ENCODE measurements at places on chromosomes 5 and 9.

- no peak for DNase-seq
Measured at GRCh38 chr9:76200745-76201144, 193.5 kb downstream of the RFK start.

GRCh38 chr5:61370506-61370905, 38.4 kb downstream of the ZSWIM6 start:
- DNase-seq, result no peak

GRCh38 chr9:16461851-16462250, 408.6 kb downstream of the BNC2 start:
- DNase-seq, result no peak

DNA sequence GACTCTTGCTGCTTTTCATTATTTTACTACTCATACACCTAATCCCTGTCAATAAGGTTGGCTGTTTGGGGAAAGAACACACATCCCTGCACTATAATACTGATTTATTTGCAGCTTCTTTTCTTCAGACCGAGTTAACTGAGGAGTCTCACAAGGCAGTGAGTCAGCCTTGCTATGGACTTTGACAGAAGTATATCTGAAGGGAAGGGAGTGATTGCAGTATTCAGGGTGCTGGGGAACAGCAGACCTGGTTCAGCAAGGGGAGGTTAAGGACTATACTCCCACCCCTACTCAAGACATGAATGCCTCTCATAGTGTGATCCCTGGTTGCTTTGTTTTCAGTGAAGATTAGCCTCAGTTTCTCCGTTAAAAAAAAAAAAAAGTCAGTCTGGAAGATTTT, 99.8 kb downstream of the TLE4 start:
- DNase-seq, result no peak

- no peak for DNase-seq
Measured at GRCh38 chr9:19988281-19988680, 199.4 kb upstream of the SLC24A2 start.

GRCh38 chr9:91166796-91167366, 194.8 kb downstream of the AUH start:
- DNase-seq, result no peak

DNA sequence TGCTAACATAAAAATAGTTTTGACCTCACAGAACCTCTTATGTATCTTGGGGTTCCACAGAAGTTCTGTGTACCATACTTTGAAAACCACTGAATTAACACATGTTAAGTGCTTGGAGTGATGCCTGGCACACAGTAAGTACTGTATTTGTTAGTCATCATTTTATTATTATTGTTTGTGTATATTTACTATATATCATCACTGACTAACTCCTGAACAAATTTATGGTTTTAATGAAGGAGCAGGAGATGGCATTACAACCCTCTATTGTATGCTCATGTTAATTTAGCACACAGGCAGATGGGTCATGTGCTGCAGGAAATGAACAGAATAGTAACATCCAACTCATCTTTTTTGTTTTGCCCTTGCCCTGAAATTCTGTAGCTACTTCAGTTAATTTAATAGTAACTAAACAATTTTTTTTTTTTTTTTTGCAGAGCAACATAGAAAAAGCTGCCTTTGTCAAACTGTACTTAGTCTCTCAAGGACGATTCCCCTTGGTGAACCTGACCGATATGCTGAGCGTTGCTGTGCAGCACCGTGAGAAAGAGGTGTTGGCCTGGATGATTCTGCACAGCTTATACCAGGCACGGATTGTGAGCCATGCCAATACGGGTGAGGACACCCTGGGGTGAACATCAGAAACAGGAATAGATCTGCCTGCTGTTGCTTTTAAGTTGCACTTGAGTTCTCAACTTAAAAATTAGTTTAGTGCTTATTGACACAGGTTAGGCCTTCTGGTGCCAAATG, 45.4 kb downstream of the HACD4 start:
- DNase-seq, result no peak

GRCh38 chr9:118609355-118610044, 759.7 kb downstream of the BRINP1 start:
- DNase-seq, result no peak

DNA sequence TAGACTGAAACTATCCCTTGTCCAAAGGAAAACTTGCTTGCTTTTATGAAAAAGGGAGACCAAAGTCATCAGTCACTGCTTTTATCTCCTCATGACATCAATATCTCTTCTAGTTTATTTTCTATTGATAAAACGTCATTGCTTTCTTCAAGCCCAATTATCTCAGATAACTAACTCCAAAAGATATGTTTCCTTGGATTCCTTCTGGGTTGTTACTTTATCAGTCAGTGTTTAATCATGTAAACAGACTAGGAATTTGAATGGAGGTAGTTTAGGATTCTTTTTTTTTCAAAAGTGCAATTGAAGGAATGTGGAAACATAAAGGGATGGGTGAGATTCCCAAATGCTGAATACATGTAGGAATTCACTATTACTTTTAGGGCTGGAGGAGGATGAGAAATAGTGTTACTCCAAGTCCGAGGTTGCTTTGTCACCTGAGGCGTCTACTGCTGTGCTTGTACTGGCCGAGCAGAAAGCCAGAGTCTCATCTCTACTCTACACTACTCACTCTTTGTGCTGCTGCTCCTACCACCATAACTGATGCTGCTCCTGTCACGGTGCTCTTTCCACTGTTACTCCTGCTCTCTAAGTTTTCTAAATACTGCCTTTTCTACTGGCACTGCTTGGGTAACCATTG, 1697.1 kb upstream of the NUDT12 start:
- no peak for DNase-seq

GRCh38 chr9:4797854-4798150, 5.1 kb downstream of the RCL1 start:
- no peak for DNase-seq

DNA sequence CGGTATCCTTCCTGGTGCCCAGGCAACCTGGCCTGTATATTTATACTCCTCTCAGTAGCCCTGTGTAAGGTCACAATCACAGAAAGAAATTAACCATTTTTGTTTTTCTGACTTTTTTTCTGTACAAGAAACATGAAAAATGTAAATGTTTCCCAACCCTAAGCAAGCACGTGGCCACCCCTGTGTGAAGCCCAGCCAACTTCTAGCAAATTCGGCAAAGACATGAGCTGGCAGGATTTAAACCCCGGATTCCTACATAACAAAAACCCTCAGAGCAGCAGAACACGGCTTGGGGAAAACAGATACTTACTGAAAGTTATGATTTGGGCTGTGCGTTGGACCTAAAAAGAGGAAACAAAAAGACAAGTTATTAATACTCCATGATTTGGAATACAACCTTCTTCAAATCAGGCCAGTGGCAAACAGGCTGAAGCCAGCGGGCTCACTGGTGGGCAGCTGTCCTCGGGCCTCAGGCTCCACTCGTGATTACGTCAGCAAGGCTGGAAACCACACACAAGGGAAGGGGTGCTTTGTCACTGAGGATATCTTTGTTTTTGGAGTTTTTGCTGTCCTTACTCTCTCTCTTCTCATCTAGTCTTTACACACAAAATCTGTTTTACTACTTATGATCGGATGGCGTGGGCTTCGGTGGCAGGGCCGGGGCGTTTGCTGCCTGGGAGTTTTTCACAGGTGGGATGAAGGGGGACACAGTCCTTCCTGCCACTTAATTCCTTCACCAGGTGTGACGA, 194.1 kb downstream of the ROR2 start:
- no peak for DNase-seq

- no peak for DNase-seq
Measured at GRCh38 chr9:34046784-34047379, 1.8 kb downstream of the UBAP2 start.

GRCh38 chr5:88607492-88607891, 275.5 kb downstream of the MEF2C start:
- no peak for DNase-seq

DNA sequence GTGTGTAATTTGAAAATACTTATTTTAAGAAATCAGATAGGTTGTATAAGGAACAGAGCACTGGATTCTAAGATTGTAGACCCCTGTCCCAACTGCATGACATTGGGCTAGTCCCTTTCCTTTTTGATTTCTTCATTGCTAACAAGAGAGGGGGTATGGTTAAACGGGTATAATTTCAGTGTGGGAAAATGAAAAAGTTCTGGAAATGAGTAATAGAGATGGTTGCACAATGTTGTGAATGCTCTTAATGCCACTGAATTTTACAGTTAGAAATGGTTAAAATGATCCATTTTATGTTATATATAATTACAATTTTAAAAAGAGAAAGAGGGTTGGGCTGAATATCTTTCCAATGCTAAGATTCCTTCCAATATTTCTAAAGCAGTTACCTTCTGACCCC, 103.3 kb upstream of the LHFPL2 start:
- no peak for DNase-seq

- no peak for DNase-seq
Measured at GRCh38 chr9:113131689-113132151, 19.1 kb upstream of the SLC31A2 start.

- no peak for DNase-seq
Measured at GRCh38 chr5:4970171-4970570, 170.0 kb upstream of the ADAMTS16 start.
